ENCODE measurements at places on chromosomes 4 and X. TPM values are rescaled to one million over a fixed set of nuclear protein-coding genes. Genes with fewer than 3 reads are reported as not detected.

KLHL13 gene
- 10.7 TPM for total RNA-seq

CHIC1 gene
- 11.8 TPM for total RNA-seq

FRG2 gene
- not detected for total RNA-seq

CACNA1F gene
- total RNA-seq: not detected

BTC gene
- total RNA-seq: 9.9 TPM

PRR32 gene
- not detected for total RNA-seq

VCX3B gene
- total RNA-seq: not detected

BEX5 gene
- 7.2 TPM for total RNA-seq

GYG2 gene
- 2.2 TPM for total RNA-seq

ERAS gene
- total RNA-seq: not detected

USP46 gene
- 12.6 TPM for total RNA-seq

EIF2S3 gene
- 208 TPM for total RNA-seq

DUX4 gene
- not detected for total RNA-seq

NKX6-1 gene
- 0.89 TPM for total RNA-seq

RBMXL3 gene
- not detected for total RNA-seq

TSPYL2 gene
- 8.7 TPM for total RNA-seq

CCNB3 gene
- 0.34 TPM for total RNA-seq

PDE6B gene
- 19.7 TPM for total RNA-seq

GABRQ gene
- total RNA-seq: 0.08 TPM

ZCCHC4 gene
- total RNA-seq: 9.7 TPM

FAT1 gene
- 359 TPM for total RNA-seq

GPR119 gene
- total RNA-seq: not detected

VSIG1 gene
- 0.29 TPM for total RNA-seq

RXFP1 gene
- not detected for total RNA-seq

AWAT2 gene
- total RNA-seq: not detected

HTN3 gene
- total RNA-seq: not detected

GAGE12F gene
- total RNA-seq: not detected

SLC7A11 gene
- total RNA-seq: 30.1 TPM

SPARCL1 gene
- 0.89 TPM for total RNA-seq

CDS1 gene
- total RNA-seq: 18.8 TPM

GYPE gene
- total RNA-seq: 0.34 TPM

PAGE1 gene
- not detected for total RNA-seq

NEUROG2 gene
- not detected for total RNA-seq

CRMP1 gene
- 15.4 TPM for total RNA-seq

RPA4 gene
- total RNA-seq: not detected

ERCC6L gene
- 0.92 TPM for total RNA-seq

SRPK3 gene
- 0.08 TPM for total RNA-seq

TLR10 gene
- not detected for total RNA-seq

TAF7L gene
- total RNA-seq: 0.33 TPM

ADH1C gene
- total RNA-seq: 1.7 TPM

ESX1 gene
- not detected for total RNA-seq

LGI2 gene
- total RNA-seq: 0.25 TPM

AGA gene
- total RNA-seq: 10.8 TPM

ADAM29 gene
- not detected for total RNA-seq

ITGB1BP2 gene
- total RNA-seq: 1.1 TPM

SLC38A5 gene
- 28.3 TPM for total RNA-seq

DGKK gene
- total RNA-seq: not detected

AFF2 gene
- 0.41 TPM for total RNA-seq

CLIC2 gene
- total RNA-seq: not detected

CABS1 gene
- total RNA-seq: not detected

SMPX gene
- total RNA-seq: not detected

CCNA2 gene
- total RNA-seq: 7.2 TPM

SSX2 gene
- total RNA-seq: not detected

IL15 gene
- total RNA-seq: 9.0 TPM
